Melanocyte of skin (primary cell): ENCODE measurements at places on chromosomes 4 and X. TPM values are rescaled to one million over a fixed set of nuclear protein-coding genes. Genes with fewer than 3 reads are reported as not detected.

The MND1 gene
- total RNA-seq = 18.4 and 18.6 TPM in 2 replicates

The CLTRN gene
- 0.34 and 0.36 TPM in 2 replicates for total RNA-seq

The CTPS2 gene
- total RNA-seq = 16.7 and 17.0 TPM in 2 replicates

The SPARCL1 gene
- total RNA-seq = under 0.01 and 4.0 TPM in 2 replicates

The TMEM255A gene
- total RNA-seq = 10.5 and 18.6 TPM in 2 replicates

The GPRASP1 gene
- 1.3 and 1.7 TPM in 2 replicates for total RNA-seq
